ENCODE measurements at places on chromosomes 16 and 17.

GRCh38 chr17:77864234-77865111 lies 94.0 kb upstream of the TNRC6C start:
- DNase-seq = peak; percentile 28

GRCh38 chr17:9242497-9242881 lies 221.2 kb downstream of the NTN1 start:
- no peak for DNase-seq

DNA sequence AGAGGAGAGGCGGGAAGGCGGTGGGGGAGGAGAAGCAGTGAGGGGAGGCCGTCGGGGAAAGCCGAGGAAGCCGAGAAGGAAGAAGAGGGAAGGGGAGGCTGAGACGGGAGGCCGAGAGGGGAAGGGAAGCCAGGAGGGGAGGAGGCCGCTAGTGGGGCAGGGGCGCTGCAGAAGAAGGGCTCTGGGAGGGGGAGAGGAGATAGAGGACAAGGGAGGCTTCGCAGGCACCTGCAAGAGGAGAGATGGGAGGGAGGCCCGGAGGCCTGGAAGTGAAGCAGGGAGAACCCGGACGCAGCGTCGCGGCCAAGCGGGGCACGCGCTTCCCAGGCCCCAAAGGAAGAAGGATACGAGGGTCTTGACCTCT lies 2.3 kb downstream of the C17orf58 start:
- no peak for DNase-seq

DNA sequence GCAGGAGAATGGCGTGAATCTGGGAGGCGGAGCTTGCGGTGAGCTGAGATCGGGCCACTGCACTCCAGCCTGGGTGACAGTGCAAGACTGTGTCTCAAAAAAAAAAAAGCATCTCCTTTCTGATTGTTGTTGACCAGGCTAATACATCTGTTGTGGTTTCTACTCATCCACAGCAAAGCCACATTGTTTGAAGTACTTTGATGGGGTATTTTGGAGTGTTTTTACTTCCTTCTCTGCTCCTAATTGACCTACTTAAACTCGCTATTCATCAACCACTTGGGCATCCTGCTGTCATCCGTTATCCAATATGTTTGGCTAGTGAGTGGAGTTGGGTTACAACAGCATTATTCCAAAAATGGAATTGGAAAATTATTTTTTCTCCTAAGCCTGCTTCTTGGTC lies 3.5 kb upstream of the CDC27 start:
- no peak for DNase-seq

DNA sequence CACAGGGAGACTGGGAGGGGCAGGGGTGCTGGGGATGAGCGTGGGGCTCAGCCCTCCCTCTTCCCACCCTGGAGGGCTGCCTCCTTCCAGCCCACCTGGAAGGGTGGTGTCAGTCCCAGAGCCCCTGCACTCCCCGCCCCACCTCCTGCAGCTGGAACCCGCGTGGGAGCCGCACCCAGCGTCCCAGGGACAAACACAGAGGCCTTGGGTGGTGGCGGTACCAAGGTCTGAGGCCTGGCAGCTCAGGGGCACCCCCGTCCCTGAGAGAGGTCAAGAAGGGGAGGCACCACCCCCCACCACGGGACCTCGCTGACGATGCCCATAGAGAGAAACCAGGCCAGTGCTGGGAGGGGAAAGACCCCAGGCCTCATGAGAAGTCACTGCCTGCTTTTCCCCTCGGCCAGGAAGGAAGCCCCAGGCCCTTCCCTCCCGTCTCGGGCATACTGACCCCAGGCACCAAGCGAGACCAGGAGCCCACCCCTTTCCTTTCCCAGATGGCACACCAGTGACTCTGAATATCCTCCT lies 4.1 kb downstream of the HS3ST6 start:
- DNase-seq = no peak

DNA sequence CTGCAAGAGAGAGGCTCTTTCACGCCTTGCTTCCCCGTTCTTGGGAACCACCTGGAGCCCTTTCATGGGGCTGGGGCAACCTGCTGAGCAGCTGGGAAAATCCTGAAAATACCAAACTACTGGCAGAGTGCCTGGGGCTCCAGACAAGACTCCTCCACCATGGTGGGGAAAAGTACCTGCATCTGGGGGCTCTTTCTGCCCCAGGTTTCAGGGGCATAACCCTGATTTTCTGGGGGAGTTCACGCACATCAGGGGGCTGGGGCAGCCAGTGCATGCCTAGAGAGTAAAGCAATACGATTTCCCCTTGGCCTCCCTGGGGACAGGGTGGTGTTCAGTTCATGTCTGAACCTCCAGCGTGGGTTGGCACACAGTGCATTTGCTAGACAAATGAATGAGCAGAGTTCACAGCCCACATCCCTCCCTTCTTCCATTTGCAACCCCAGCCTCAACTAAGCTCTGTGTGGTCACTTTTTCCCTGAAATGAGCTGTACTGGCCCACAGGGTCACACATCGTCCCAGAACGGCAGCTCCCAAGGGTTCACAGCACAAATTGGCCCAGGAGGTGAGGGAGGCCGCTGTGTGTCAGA lies 5.2 kb upstream of the CDC42EP4 start:
- DNase-seq = no peak

GRCh38 chr17:44628243-44629188 lies 27.8 kb upstream of the MEIOC start:
- peak; percentile 55 for DNase-seq

- no peak for DNase-seq
These were observed 17.2 kb downstream of the RSL1D1 start for GRCh38 chr16:11833951-11834695.

DNA sequence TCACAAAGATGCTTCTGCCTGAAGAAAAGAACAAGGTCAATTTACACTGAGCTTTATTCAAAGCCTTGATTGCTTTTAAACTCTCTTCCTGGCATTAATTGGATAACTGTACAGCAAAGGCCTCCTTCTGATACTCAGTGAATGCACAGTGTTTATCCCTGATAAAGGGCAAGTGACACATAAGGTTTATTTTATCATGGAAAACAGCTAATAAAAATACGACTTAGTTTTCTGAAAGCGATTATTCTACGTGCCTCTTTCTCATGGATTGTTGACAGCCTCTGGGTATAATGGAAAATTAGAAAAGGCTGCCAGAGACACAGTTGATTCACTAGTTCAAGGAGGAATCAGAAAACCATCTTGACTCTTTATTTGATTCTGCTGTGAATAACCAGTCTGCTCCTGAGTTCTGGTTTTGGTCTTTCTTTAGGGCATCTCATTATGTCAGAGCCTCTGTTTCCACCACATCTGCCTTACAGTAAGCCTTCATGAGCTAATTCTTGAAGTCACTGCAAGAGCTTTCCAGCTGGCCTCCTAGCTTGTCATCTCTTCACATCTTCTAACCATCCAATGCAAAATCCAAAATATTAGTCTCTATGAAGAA lies 212.9 kb downstream of the CNTNAP4 start:
- DNase-seq = no peak

GRCh38 chr16:50437769-50438437 lies 69.1 kb upstream of the BRD7 start:
- DNase-seq = peak; percentile 6

DNA sequence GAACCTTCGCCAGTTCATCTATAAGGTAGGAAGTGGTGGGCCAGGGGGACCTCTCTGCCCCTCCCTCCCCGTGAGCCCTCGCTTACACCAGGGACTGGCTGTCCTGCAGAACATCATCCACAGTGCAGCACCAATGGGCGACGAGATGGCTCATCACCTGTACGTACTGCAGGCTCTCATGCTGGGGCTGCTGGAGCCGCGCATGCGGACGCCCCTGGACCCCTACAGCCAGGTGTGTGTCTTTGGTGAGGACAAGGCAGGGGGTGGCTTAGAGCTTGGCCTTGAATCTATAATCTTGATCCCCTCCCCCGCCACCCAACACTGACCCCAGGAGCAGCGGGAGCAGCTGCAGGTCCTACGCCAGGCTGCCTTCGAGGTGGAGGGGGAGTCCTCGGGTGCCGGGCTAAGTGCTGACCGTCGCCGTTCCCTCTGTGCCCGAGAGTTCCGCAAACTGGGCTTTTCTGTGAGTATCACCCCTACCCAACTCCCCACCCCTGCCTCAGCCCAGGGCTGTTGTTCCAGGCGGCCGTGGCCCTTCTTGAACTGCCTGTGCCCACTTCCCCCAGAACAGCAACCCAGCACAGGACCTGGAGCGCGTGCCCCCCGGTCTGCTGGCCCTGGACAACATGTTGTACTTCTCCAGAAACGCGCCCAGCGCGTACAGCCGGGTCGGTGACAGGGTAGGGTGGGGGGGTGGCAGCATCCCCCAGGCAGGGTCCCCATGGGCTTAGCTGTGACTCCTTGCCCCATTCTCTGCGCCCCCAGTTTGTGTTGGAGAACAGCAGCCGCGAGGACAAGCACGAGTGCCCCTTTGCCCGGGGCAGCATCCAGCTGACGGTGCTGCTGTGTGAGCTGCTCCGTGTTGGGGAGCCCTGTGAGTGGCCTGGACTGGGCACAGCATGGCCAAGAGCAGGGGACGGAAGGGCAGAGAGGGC lies 2.7 kb downstream of the ELMO3 start:
- DNase-seq = no peak

- no peak for DNase-seq
These were observed 264.0 kb upstream of the CCL2 start for GRCh38 chr17:33990943-33991706.

- peak; percentile 74 for DNase-seq
These were observed 29.4 kb upstream of the NUDT16L1 start for GRCh38 chr16:4663777-4664465.

GRCh38 chr17:61409301-61410112 lies 9.9 kb downstream of the TBX2 start:
- DNase-seq = peak; percentile 49

- no peak for DNase-seq
These were observed 6.1 kb downstream of the ZG16 start for GRCh38 chr16:29784157-29784556.

GRCh38 chr16:75578725-75579124 lies 12.5 kb downstream of the GABARAPL2 start:
- DNase-seq = no peak

- DNase-seq = no peak
These were observed 156.1 kb downstream of the ZNF423 start for GRCh38 chr16:49699841-49700175.

DNA sequence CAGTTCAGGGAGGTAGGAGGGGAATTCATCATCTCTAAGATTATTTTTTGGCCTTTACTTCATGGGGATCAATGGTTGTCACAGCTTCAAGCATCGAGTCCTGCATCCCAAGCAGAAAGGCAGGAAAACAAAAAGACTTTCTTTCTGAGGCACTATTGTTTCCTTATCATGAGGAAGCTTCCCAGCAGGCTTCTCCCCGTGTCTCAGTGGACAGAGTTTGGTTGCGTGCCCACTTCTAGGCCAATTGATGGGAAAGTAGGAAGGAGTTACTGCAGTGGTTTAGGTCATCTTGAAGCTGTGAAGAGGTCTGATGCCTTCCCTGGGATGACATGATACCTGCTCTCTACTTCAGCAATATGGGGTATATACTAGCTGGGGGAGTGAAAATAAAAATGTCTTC lies 175.3 kb upstream of the CDH13 start:
- DNase-seq = no peak

Data from heart left ventricle (tissue), 16 donors.